Foreskin keratinocyte (primary cell): ENCODE measurements at places on chromosomes 7 and 10. TPM values are rescaled to one million over a fixed set of nuclear protein-coding genes. Genes with fewer than 3 reads are reported as not detected.

Gene NEUROD6
- not detected in 2 replicates for total RNA-seq

Gene KEL
- not detected in 2 replicates for total RNA-seq

Gene CYTH3
- 35.7 and 38.0 TPM in 2 replicates for total RNA-seq

Gene COX15
- 33.5 and 35.3 TPM in 2 replicates for total RNA-seq

Gene MMD2
- not detected in 2 replicates for total RNA-seq

Gene GRM3
- total RNA-seq: not detected in 2 replicates

Gene CNTNAP2
- 0.11 and 0.17 TPM in 2 replicates for total RNA-seq

Gene VWDE
- 1.0 and 2.9 TPM in 2 replicates for total RNA-seq

Gene C1QL3
- not detected in 2 replicates for total RNA-seq

Gene ZNF503
- total RNA-seq: 5.1 and 5.7 TPM in 2 replicates

Gene ALOX5
- not detected in 2 replicates for total RNA-seq

Gene ADCY1
- total RNA-seq: 0.56 and 0.58 TPM in 2 replicates

Gene AGMO
- not detected in 2 replicates for total RNA-seq

Gene GSTO2
- total RNA-seq: 45.0 and 55.8 TPM in 2 replicates

Gene TMEM130
- total RNA-seq: not detected in 2 replicates

Gene MMP21
- not detected in 2 replicates for total RNA-seq

Gene AKR1D1
- total RNA-seq: not detected in 2 replicates

Gene TMEM229A
- total RNA-seq: not detected in 2 replicates
